Uterus (tissue), 4 donors: ENCODE measurements at places on chromosomes 4 and X. TPM values are rescaled to one million over a fixed set of nuclear protein-coding genes. Genes with fewer than 3 reads are reported as not detected.

DNA sequence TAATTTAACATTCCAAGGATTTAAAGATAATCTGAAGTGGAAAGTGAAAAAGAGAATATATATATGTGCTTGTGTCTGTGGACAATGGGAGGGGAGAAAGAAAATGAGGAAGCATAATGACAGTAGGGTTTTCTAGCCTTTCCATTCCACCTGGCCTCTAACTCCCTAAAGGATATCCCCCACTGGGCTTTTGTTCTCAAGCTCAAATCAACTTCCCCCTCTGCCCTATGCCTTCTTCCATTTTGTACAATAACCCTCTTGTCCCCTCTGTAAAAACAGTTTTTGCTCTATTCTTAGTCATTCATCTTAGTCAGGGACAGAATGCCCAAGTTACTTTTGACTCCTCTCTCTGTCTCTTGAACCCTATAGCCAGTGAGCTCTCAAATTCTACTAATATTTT, 23.6 kb downstream of the ANTXR2 start:
- H3K27ac ChIP-seq = peak overlapping the region; percentile 72
- H3K4me1 ChIP-seq = peaks cover 4% of the 10 kb centered on the region
- DNase-seq = no peak
- H3K27me3 ChIP-seq = no peaks in the 10 kb centered on the region
- no peak overlapping the region for H3K4me3 ChIP-seq
- no peaks in the 10 kb centered on the region for H3K36me3 ChIP-seq

GRCh38 chr4:40857956-40858355, 108.2 kb downstream of the NSUN7 start:
- no peak for DNase-seq
- H3K4me1 ChIP-seq = no peaks in the 10 kb centered on the region
- H3K27me3 ChIP-seq = no peaks in the 10 kb centered on the region
- H3K4me3 ChIP-seq = no peak overlapping the region

- DNase-seq = no peak
- no peaks in the 10 kb centered on the region for H3K27me3 ChIP-seq
Observed at GRCh38 chr4:169207436-169208089, 63.2 kb downstream of the SH3RF1 start.

DNA sequence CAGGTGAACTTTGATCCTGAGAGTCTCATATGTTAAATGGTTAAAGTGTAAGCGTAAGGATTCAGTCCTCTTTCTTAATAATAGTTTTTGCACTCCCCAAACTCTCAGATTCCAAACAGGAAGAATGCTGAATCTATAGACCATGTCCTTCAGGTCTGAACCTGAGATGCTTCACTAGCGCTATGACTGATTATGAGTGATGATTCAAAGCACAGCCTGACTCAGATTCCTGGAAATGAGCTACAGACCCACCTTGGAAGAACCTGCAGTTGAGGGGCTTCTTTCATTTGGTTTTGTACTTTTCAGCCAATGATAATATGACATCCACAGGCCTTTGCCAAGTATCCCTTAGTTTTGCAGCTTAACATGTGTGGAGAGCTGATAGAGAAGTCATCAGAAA, 1.4 kb downstream of the EDNRA start:
- DNase-seq = no peak
- H3K4me3 ChIP-seq = peak overlapping the region; percentile 86
- H3K27ac ChIP-seq = peak overlapping the region; percentile 89
- no peaks in the 10 kb centered on the region for H3K27me3 ChIP-seq
- H3K4me1 ChIP-seq = no peaks in the 10 kb centered on the region

- no peaks in the 10 kb centered on the region for H3K4me1 ChIP-seq
- no peak overlapping the region for H3K4me3 ChIP-seq
- no peaks in the 10 kb centered on the region for H3K27me3 ChIP-seq
- no peaks in the 10 kb centered on the region for H3K36me3 ChIP-seq
- H3K27ac ChIP-seq = no peak overlapping the region
Observed at GRCh38 chr4:79959652-79960051, 113.4 kb downstream of the ANTXR2 start.

DNA sequence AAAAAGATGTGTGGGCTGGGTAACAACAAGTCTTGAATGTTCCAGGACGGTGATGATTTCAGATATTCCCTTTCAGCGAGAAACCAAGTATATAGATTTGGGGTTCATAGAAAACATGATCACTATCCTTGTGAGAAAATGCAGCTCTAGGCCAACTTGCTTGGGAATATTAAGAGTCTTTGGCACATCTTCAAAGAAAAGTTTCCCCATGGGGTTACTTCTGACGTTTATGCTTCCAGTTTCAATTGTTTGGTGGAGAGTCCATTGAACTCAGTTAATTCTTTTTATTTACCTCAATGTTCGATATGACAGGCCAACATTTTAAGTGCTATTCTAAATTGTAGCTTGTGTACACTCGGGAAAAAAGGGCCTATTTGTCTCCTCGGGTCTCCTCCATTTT, 126.7 kb downstream of the NHS start:
- no peak overlapping the region for H3K27ac ChIP-seq
- DNase-seq = no peak
- H3K4me1 ChIP-seq = no peaks in the 10 kb centered on the region
- no peaks in the 10 kb centered on the region for H3K36me3 ChIP-seq

- H3K4me1 ChIP-seq = no peaks in the 10 kb centered on the region
- no peaks in the 10 kb centered on the region for H3K36me3 ChIP-seq
- peak; percentile 68 for DNase-seq
- H3K4me3 ChIP-seq = no peak overlapping the region
- no peaks in the 10 kb centered on the region for H3K27me3 ChIP-seq
Observed at GRCh38 chr4:124018383-124019317, 622.1 kb downstream of the SPRY1 start.

DNA sequence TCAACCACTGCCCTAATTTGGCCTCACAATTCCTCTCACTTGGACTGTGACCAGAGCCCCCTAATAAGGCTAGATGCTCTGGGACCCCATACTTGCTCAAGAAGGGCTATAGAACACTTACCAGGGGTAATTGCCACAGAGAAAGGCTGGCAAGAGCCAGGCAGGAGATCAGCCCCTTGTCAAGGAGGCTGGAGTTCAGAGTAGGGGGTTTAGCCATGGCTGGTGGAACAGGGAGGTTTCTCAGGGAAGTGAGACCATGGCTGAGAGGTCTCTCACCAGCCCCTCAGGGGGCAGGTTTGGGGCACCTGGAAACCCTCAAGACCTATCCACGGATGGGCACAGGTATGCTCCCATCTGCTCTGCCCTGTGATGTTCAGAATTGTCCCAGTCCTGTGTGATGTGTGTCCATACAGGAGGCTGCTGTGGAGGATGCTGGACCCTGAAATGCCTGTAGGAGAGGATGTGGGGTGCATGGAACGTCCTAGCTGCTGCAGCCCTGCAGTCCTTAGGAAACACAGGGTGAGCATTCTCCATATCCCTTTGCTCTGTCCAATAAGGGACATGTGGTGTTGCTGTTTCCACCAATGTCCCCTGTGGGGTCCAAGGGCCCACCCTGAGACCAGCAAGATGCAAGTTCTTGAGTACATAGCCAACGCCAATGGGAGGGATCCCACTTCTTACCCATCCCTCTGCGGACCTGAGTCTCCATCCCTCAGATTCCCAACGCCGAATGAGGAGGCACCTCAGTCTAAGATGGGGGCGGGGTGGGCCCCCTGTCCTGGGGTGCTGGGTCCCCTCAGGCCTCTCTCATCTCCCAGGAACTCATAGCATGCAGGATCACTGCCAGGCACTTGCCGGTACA, 16.4 kb upstream of the HSFX1 start:
- no peak for DNase-seq
- H3K4me3 ChIP-seq = no peak overlapping the region
- H3K27ac ChIP-seq = no peak overlapping the region
- H3K36me3 ChIP-seq = no peaks in the 10 kb centered on the region
- H3K27me3 ChIP-seq = no peaks in the 10 kb centered on the region
- no peaks in the 10 kb centered on the region for H3K4me1 ChIP-seq

GRCh38 chr4:76748649-76749048, 149.3 kb downstream of the SOWAHB start:
- DNase-seq = no peak
- no peaks in the 10 kb centered on the region for H3K4me1 ChIP-seq
- H3K27me3 ChIP-seq = no peaks in the 10 kb centered on the region
- no peak overlapping the region for H3K27ac ChIP-seq
- H3K4me3 ChIP-seq = no peak overlapping the region
- H3K36me3 ChIP-seq = no peaks in the 10 kb centered on the region

DNA sequence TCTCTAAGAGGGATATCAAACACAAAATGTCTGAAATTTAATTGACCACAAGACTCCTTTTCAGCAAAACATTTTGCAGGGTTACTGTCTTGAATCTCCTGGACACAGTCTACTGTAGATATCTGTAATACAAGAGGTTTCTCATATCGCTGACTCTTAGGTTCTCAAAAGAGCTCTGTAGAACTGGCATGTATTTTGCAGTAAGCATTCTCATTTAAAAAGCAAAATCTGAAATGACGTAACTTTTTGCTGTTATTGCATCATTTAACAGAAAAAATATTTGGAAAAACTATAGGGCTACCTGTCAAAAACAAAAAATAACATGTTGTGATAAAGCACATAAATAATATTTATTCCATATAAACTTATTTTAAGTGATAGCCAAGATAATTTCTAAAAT, 114.2 kb downstream of the CDS1 start:
- H3K27me3 ChIP-seq = no peaks in the 10 kb centered on the region
- H3K4me1 ChIP-seq = no peaks in the 10 kb centered on the region

DNA sequence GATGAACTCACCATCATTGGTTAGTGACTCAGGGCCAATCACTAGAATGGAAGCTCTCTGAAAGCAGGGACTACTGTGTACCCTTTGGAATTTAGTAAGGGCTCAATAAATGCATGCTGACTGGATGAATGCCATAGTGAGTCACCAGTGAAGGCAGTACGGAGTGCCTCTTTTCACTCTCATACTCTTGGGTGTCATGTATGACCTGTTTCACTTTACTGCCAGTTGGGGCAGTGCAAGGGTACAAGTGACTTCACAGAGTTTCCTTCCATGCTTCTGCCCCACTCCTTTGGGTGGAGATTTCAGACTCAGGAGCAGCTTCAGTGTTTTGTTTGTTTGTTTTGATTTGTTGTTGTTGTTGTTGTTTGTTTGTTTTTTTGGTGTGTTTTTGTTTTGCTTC, 57.7 kb downstream of the SOX3 start:
- no peaks in the 10 kb centered on the region for H3K4me1 ChIP-seq
- no peaks in the 10 kb centered on the region for H3K27me3 ChIP-seq
- no peaks in the 10 kb centered on the region for H3K36me3 ChIP-seq
- H3K27ac ChIP-seq = no peak overlapping the region
- H3K4me3 ChIP-seq = no peak overlapping the region

DNA sequence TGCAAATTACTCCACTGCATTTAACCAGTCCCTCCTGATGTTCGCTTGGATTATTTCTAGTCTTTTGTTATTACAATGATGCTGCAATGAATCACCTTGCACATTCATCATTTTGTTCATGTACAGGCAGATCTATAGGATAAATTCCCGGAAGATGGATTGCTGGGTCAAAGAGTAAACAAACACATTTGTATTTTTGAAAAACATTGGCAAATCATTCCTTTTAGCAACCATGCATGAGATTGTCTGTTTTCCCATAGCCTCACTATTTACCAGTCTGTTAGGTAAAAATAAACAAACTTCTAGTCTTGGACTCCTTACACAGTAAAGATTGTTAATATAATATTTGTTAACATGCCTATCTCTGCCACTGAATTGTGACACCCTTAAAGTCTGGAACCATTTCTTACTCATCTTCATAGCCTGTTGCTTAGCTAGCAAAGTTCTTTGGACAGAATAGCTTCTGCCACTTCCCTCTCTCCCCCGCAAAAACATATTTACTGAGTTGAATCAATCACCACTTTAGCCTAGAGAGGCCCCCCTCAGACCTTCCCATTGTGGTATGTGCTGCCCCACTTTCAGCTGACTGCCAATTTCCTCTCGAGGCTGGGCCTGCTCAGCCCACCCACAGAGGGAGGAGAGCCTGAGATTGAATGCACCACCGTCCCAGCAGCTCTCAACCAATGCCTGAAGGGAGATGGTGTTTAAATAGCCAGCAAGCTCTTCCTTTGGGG, 108.4 kb upstream of the ATXN3L start:
- no peak for DNase-seq
- H3K27me3 ChIP-seq = no peaks in the 10 kb centered on the region
- no peak overlapping the region for H3K4me3 ChIP-seq
- H3K36me3 ChIP-seq = no peaks in the 10 kb centered on the region
- no peaks in the 10 kb centered on the region for H3K4me1 ChIP-seq

DNA sequence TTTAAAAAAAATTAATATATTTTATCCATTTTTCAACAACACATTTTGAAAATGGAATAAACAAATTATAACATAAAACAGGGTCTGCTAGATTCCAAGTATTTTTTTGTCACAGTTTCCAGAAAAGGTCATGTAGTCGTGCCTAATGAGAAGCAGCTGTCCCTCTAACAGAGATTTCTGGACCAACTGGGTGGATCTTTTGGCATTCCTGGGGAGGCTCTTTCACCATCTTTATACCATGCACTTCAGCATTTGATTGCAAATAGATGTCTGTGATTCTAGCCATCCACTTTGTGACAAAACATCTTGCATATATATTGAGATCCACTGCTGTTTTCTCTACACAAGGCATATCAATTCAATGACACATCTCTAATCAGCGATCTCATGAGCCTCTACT, 210.7 kb upstream of the LDB2 start:
- H3K4me3 ChIP-seq = no peak overlapping the region
- H3K4me1 ChIP-seq = no peaks in the 10 kb centered on the region
- no peaks in the 10 kb centered on the region for H3K36me3 ChIP-seq
- no peak for DNase-seq

GRCh38 chrX:148500423-148501385, at the start of gene AFF2:
TSS of gene AFF2 (plus strand) at chrX:148500617. CDS start at chrX:148501098, 481 bp downstream.
- no peak within 1 kb of the TSS for H3K4me3 ChIP-seq
- DNase-seq = no peak
- no peak within 1 kb of the TSS for H3K27ac ChIP-seq
- no peaks in the 10 kb centered on the region for H3K4me1 ChIP-seq
- no peaks in the 10 kb centered on the region for H3K36me3 ChIP-seq

DNA sequence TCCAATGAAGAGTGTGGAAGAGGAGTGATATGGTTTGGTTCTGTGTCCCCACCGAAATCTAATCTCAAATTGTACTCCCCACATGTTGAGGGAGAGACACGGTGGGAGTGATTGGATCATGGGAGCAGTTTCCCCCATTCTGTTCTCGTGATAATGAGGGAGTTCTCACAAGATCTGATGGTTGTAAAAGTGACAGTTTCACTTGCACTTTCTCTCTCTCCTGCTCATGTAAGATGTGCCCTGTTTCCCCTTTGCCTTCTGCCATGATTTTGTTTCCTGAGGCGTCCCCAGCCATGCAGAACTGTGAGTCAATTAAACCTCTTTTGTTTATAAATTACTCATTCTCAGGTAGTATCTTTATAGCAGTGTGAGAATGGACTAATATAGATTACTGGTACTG, 39.6 kb downstream of the FAM47C start:
- H3K4me3 ChIP-seq = no peak overlapping the region
- H3K27me3 ChIP-seq = no peaks in the 10 kb centered on the region
- H3K36me3 ChIP-seq = no peaks in the 10 kb centered on the region
- no peak overlapping the region for H3K27ac ChIP-seq
- DNase-seq = no peak

The CXCL10 gene
- total RNA-seq = 1.9 TPM

The FAM156A gene
- total RNA-seq = 89.1 TPM

The IL15 gene
- total RNA-seq = 9.8 TPM

The NSUN7 gene
- 6.8 TPM for total RNA-seq

The DCAF4L1 gene
- not detected for total RNA-seq

The CASP6 gene
- total RNA-seq = 35.0 TPM

The SSR4 gene
- 633 TPM for total RNA-seq
